ENCODE measurements at places on chromosomes 13 and 19.

DNA sequence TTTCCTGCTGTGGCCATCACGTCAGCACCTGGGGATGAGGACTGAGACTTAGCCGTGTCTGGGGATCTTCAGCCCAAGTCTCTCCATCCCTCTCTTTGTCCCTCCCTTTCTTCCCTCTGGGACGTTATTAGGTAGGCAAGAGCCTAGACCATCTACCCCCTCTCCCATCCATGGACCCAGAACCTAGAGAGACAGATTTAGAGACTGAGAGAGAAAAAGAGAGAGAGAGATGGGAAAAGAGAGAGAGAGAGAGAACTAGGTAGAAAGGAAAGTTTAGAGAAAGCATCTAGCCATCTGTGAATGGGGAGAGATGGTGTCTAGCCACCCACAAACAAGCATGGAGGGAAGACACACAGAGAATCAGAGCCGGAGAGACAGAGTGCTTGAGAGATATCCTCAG is 473 bp downstream of the KLK4 start:
- no peak for DNase-seq

DNA sequence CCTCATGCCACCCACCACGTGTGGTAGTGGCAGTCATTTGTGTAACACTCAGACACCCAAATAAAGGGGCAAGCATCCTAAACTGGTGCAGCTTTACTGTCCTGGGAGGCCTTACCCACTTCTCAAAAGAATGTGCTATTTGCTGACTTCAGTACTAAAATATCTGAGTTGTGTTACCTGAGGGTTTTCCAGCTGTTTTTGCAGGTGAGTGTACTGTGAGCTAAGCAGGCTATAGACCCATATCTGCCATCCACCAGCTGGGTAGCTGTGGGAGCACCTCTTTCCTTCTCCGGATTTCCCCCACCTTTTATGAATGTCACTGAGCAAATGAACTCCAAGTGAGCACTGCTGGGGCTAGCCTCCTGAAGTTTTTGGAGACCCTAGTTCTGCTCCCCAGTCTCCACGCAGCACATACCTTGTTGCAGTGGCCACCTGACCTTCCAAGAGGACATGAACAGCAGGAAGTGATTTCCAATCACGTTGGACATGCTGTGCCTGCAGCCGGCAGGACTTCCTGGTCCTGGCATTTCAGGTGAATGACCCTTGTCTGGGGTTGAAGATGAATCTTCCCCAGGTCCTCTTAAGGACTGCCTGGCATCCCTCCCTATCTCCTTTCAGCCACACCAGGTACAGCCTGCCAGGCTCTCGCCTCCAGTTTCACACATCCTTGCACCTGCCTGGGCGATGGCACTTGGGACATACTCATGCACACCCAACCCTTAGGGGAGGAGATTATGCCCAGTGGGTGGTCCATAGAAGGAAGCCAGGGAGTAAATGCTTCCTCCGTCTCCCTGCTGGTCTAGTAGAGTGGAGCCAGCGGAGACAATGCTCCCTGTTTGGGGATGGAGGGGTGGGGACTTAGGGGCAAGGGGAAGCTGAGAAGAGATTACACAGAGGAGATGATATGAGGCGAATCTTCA is 109.5 kb upstream of the SPATA13 start:
- no peak for DNase-seq

GRCh38 chr13:97376981-97377380 is 57.0 kb upstream of the RAP2A start:
- no peak for DNase-seq

- DNase-seq, result no peak
These were observed 2.7 kb downstream of the PIAS4 start for GRCh38 chr19:4009990-4010807.

GRCh38 chr19:17909003-17909732 is 23.6 kb upstream of the CCDC124 start:
- DNase-seq, result no peak

- DNase-seq, result no peak
These were observed at the start of gene OR7C2 for GRCh38 chr19:14941189-14941588. Gene OR7C2, plus strand, starts transcription at chr19:14941489. Its CDS starts 0 bp downstream, at chr19:14941489.

GRCh38 chr19:41297628-41298347 is 12.2 kb upstream of the CCDC97 start:
- no peak for DNase-seq

DNA sequence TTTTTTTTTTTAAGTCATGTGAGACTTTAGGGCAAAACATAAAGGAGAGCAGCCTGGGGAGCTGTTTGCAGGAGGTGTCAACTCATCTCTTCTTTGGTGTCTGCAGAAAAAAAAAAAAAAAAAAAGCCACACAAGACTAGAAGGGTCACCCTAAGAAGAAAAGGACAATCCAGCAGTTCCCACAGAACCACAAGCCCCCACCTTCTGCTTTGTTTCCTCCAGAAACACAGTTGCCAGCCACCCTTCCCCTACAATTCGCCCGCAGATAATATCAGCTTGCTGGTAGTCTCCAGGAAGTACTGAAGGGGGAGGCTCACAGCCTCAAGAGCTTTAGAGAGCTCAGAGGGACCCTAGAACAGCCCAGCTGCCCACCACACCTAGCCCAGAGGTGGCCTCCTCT is 22.3 kb upstream of the ZBTB7A start:
- peak; percentile 44 for DNase-seq

- DNase-seq, result no peak
These were observed 18.4 kb upstream of the TOMM40 start for GRCh38 chr19:44872661-44873060.

DNA sequence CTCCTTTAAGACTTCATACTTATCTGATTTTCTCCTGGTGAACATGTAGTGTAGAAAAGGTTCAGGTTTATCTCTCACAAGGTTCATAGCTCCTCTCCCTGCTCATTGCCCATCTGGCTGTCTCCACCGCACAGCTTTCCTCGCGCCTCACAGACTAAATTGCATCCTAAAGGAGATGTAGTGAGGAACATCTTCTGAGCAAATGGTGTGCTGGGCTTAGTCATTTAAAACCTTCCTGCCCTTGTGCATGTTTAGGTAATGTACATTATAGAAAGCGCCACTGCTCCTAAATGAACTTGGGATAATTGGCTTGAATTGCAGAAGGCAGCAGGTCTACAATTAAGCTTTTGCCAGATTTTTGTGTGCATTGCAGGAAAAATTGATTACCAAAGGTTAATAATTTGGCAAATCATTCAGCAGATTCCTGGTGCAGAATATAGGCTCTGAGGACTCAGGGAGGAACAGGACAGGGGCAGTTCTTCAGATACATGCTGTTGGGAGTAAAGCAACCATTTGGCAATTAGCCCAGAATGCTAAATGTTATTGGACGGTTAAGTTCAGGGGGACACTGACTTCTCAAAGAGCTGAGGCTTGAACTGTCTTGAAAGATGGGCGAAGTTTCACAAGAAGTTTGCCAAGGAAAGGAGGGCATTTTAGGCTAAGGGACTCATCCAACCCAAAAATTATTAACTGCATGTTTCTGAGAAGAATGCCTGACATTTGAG is 108.4 kb upstream of the CLDN10 start:
- no peak for DNase-seq

GRCh38 chr19:55452749-55453346 is 8.6 kb downstream of the ISOC2 start:
- DNase-seq, result no peak

- DNase-seq, result no peak
These were observed 108.6 kb downstream of the HSPH1 start for GRCh38 chr13:31053091-31053490.

GRCh38 chr13:60759499-60759898 is 362.5 kb downstream of the TDRD3 start:
- no peak for DNase-seq

DNA sequence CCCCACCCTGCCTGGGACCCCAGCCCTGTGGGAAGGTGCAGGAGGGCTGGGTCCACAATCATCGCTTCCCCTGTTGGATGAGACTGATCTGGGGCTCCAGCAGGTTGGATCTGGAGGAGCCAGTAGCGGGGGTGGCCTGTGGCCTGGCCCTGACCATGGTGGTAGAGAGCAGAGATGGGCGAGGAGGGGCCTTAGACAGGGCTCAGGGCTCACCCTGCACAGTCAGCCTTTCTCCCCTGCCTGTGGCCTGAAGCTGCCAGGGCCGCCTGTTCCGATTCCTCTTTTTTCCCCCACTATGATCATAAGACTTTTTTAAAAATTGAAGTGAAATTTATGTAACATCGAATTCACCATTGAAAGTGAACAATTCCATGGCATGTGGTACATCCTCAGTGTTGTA is 18.2 kb downstream of the SIN3B start:
- DNase-seq, result no peak

DNA sequence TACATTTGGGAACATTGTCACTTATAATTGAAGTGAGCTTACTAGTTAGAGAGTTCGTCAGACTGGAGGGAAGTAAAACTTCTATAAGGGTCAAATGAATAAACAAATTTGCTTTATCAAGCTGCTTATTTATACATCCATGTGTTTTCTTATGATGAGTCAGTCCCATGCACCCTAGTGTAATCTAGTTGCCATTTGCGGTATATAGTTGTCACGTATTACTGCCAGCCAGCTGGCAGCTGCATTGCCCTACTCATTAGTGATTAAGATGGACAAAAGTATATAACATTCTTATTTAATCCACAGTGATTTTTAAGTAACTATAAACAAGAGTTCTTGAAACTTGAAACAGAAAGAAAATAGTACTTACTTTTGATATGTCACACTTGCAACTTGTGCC is 182.4 kb downstream of the GPC6 start:
- DNase-seq, result no peak

DNA sequence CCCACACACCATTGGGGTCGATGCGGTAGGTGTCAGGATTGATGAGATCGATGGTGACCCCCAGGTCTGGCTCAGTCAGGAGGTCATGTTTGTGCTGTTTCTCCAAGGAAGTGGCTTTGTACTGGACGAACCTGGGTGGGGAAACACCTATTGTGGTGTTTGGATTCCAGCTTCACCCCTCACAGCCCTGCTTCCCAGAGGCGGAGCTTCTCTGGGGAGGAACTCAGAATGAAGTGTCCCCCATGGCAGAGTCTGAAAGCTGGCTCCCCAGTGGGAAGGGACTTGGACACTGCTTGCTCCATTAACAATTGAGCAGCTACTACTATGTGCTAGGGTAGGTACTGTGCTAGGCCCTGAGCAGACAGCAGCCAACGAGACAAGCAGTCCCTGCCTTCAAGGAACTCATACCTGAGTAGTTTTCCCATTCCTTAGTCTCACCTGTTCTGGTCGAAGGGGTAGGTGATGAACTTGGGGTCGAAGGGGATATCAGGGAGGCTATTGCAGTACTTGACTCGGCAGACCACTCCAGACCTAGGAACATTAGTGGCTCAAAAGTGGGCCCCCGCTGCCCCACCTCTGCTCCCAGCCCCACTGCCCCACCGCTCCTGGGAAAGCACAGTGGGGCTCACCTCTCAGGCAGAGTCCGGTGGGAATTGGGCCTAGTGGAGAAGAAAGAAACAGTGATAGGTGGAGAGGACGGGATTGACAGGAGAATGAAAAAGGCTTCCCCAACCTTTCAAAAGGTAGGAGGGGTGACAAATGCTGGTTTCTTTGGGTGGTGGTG is 1.1 kb downstream of the PAF1 start:
- no peak for DNase-seq

DNA sequence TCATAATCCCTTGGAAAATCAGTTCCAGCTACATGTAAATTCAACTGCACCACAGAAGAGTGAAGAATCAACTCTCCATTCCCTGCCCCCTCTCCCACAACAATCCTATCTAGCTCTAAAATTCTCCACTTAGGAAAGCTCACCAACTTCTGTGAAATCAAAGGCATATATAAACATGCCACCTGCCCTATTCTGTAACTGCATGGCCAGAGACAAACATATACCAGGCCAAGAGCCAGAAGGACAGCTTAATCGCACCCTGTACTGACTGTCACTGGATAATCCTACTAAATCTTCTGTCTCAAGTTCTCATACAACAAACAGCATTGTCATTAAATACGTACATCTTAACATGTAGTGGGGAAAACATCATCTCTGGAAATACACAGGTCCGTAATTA is 58.2 kb upstream of the EEF1AKMT1 start:
- no peak for DNase-seq

DNA sequence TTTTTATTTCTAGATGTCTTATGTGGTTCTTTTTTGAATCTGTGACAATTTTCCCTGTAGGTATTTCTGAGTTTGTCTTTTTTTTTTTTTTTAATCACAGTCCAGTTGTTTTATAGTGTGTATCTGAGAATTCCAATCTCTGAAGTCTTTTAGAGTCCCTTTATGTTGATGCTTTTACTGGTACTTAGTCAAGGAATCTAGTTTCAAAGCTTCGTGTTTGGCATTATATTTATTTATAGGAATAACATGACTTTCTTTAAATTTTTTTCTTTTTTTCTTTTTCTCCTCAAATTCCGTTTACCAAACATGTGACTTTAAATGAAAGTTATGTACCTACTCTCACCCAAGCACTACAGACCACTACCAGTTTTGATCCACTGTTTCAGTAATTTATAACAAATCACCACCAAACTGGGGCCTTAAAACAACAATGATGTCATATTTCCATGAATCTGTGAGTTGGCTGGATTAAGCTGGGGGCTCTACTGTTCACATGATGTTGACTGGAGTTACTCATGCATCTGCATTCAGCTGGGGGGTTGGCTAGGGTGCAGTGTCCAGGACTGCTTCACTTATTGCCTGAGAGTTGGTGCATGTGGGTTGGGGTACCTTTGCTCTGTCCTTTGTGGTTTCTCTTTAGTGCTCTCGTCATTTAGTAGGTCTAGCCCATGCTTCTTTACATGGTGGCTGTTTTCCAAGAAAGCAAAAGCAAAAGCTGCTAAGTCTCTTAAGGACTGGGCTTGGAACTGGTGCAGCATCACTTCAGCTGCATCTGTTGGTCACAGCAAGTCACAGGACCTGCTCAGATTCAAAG is 22.3 kb downstream of the KCTD4 start:
- no peak for DNase-seq

- DNase-seq, result no peak
These were observed 482.3 kb upstream of the SGCG start for GRCh38 chr13:22698467-22698866.

DNA sequence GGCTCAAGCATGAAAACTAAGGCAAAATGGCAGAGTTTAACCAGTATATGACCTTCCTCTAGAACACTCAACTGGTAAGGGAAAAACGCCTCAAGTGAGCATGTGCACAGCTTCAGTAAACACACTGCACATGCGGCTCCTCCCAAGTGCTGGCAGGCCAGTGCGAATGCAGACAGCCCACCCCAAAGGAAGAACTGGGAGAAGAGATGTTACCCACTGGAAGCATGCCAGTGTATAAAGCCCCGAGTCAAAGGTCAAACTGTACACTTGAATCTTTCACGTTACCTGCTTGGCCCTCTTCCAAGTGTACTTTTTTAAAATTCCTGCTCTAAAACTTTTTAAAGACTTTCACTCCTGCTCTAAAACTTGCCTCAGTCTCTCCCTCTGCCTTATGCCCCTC is 19.2 kb upstream of the RCBTB1 start:
- DNase-seq, result no peak

Data from effector memory CD4-positive, alpha-beta T cell (primary cell).